ENCODE measurements at places on chromosomes 13 and 19.

- H3K4me1 ChIP-seq = peaks cover 4% of the 10 kb centered on the region
- H3K4me3 ChIP-seq = no peak overlapping the region
- H3K27ac ChIP-seq = no peak overlapping the region
- H3K27me3 ChIP-seq = no peaks in the 10 kb centered on the region
- no peak for DNase-seq
- H3K36me3 ChIP-seq = no peaks in the 10 kb centered on the region
Measured at GRCh38 chr19:38059897-38060296, 152.9 kb downstream of the SIPA1L3 start.

DNA sequence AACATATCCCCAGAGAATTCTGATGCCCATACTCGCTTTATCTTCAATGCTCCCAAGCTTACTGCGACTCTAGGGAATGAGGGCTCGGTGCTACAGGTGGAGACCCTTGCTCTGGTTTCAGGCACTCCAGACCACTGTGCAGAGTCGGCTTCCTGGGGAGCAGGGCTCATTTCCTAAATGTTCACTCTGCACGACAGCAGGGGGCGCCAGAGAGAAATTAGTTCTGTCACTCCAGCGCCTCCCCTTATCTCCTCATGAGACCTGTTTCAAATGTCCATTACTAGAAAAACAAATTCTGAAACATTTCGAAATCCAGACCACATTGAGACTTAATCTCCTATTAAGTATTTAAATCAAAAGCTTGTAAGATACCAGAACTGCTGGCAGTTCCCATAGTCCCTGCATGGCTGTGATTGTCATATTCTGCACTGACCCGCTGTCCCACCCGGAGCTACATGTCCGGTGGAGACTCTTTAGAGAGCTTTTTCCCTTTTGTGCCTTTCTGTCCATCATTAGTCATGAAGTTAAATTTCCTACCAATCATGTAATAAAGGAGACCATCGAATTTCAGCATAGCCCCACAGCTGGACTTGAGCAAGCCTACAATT, 22.4 kb downstream of the EPSTI1 start:
- no peak overlapping the region for H3K4me3 ChIP-seq
- no peak overlapping the region for H3K27ac ChIP-seq
- peak; percentile 80 for DNase-seq
- peaks cover 9% of the 10 kb centered on the region for H3K36me3 ChIP-seq
- peaks cover 7% of the 10 kb centered on the region for H3K4me1 ChIP-seq

GRCh38 chr13:65656740-65657329, 1573.3 kb downstream of the PCDH9 start:
- no peak overlapping the region for H3K27ac ChIP-seq
- DNase-seq = no peak
- H3K27me3 ChIP-seq = no peaks in the 10 kb centered on the region
- no peaks in the 10 kb centered on the region for H3K4me1 ChIP-seq
- no peak overlapping the region for H3K4me3 ChIP-seq

DNA sequence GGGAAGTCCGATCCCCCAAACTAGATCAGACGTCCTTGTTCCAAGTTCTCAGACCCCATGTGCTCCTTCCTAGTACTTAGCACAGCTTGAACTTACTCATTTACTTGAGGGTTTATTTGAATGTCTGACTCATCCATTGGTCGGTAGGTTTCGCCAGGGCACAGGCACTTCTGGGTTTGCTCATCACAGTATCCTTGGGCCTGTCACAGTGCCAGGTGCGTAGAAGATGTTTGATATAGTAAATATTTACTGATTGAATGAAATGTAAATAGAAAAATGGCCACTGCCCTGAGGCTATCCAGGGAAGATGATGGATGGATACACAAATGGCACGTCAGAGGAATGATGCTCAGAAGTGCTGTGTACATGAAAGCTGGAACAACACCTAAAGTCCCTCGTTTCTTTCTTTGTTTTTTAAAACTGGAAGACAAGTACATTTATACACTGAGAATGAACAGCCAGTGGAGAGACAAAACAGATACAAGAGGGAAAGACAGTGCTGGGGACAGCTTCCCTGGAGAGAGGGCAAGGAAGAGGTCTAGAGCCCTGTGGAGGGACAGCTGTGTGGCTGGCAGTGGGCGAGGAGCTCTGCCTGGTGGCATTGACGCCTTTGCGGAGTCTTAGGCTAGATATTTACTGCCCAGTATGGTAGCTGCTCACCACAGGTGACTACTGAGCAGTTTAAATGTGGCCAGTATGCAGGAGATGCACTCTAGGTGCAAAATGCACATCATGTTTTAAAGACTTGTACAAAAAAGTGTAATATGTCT, 31.2 kb upstream of the KL start:
- no peaks in the 10 kb centered on the region for H3K27me3 ChIP-seq
- no peaks in the 10 kb centered on the region for H3K4me1 ChIP-seq
- H3K27ac ChIP-seq = no peak overlapping the region
- no peak for DNase-seq

- H3K27me3 ChIP-seq = no peaks in the 10 kb centered on the region
- no peak overlapping the region for H3K4me3 ChIP-seq
- no peaks in the 10 kb centered on the region for H3K36me3 ChIP-seq
- DNase-seq = no peak
- H3K4me1 ChIP-seq = no peaks in the 10 kb centered on the region
Measured at GRCh38 chr13:80973721-80974120, 632.8 kb upstream of the SPRY2 start.

DNA sequence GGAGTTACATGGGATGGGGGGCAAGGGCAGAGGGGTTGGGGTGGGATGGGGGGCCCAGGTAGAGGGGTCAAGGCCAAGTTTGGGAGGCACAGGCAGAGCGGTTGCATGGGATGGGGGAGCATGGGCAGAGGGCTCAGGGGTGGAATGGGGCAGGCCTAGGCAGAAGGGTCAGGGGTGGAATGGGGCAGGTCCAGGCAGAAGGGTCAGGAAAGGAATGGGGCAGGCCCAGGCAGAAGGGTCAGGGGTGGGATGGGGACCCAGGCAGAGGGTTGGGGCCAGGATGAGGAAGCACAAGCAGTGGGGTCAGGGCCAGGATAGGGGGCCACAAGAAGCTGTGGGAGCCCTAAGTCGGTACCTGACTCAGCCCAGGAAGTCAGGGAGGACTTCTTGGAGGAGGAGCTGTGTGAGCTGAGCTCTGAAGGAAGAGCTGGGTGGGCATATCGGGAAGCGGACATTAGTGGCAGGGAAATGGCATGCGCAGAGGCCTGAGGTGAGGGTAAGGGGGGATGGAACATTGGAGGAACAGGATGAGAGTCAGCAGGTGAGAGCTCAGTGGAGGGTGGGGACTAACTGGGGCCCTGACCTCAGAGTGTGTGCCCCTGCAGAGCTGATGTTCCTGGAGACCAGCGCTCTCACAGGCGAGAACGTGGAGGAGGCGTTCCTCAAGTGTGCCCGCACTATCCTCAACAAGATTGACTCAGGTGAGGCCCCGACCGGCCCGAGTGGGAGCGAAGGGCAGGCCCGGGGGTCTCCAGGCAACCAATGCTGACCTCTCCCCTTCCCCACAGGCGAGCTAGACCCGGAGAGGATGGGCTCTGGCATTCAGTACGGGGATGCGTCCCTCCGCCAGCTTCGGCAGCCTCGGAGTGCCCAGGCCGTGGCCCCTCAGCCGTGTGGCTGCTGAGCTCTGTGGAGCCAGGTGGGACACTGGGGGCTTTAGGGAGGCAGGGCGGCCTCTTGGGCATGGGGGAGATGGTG, 8.3 kb downstream of the RAB4B start:
- no peak overlapping the region for H3K27ac ChIP-seq
- H3K36me3 ChIP-seq = peaks cover 4% of the 10 kb centered on the region
- no peaks in the 10 kb centered on the region for H3K27me3 ChIP-seq
- H3K4me3 ChIP-seq = no peak overlapping the region

GRCh38 chr13:33561627-33562026, 256.3 kb upstream of the RFC3 start:
- DNase-seq = no peak
- no peak overlapping the region for H3K4me3 ChIP-seq
- no peaks in the 10 kb centered on the region for H3K4me1 ChIP-seq
- H3K27ac ChIP-seq = no peak overlapping the region
- H3K36me3 ChIP-seq = no peaks in the 10 kb centered on the region

DNA sequence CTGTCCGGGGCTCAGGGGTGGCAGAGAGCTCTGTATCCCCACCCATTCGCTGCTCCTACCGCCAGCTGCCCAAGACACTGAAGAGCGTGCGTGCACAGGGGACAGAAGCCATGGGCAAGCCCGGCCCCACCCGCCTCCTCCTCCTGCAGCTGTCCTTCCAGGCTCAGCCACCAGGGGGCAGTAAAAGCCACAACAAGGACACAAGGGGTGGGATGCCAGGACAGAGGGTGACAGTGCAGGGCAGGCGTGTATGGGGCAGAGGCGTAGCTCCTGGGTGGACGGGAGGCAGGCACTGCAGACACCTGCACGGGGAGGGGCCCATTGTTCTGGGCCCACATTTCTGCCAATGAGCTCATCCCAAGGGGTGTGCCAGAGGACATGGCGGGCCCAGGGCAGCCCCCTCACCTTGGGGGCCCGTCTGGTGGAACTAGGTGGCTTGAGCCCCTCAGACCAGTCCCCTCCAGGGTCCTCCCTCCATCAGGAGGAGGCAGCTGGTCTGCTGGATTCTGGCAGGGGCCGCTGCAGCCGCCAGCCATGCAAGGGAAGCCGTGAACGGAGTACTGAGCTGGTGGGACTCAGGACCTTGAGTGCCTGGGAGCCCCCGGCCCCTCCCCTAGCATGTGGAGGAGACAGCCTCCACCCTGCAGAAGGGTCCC, 61.2 kb downstream of the MLLT1 start:
- H3K4me1 ChIP-seq = no peaks in the 10 kb centered on the region
- H3K36me3 ChIP-seq = peaks cover 83% of the 10 kb centered on the region
- DNase-seq = peak; percentile 82
- H3K4me3 ChIP-seq = no peak overlapping the region

- DNase-seq = no peak
- no peaks in the 10 kb centered on the region for H3K4me1 ChIP-seq
- H3K4me3 ChIP-seq = no peak overlapping the region
- H3K36me3 ChIP-seq = no peaks in the 10 kb centered on the region
- peaks cover 5% of the 10 kb centered on the region for H3K27me3 ChIP-seq
- H3K27ac ChIP-seq = no peak overlapping the region
Measured at GRCh38 chr13:31943591-31943990, 88.0 kb upstream of the FRY start.

- no peak overlapping the region for H3K27ac ChIP-seq
- no peak for DNase-seq
- H3K27me3 ChIP-seq = peaks cover 6% of the 10 kb centered on the region
- H3K36me3 ChIP-seq = no peaks in the 10 kb centered on the region
- H3K4me1 ChIP-seq = peaks cover 5% of the 10 kb centered on the region
Measured at GRCh38 chr13:112892426-112893206, 76.4 kb upstream of the MCF2L start.

GRCh38 chr13:95380468-95381211, 79.4 kb upstream of the ABCC4 start:
- no peaks in the 10 kb centered on the region for H3K27me3 ChIP-seq
- no peaks in the 10 kb centered on the region for H3K4me1 ChIP-seq
- H3K36me3 ChIP-seq = no peaks in the 10 kb centered on the region
- H3K4me3 ChIP-seq = no peak overlapping the region

GRCh38 chr19:38417544-38418506, 8.2 kb downstream of the RASGRP4 start:
- no peak overlapping the region for H3K27ac ChIP-seq
- H3K4me1 ChIP-seq = no peaks in the 10 kb centered on the region
- H3K4me3 ChIP-seq = no peak overlapping the region
- H3K27me3 ChIP-seq = no peaks in the 10 kb centered on the region
- no peaks in the 10 kb centered on the region for H3K36me3 ChIP-seq

GRCh38 chr19:57008432-57008831, 111.4 kb upstream of the USP29 start:
- H3K4me3 ChIP-seq = no peak overlapping the region
- DNase-seq = no peak
- no peak overlapping the region for H3K27ac ChIP-seq
- H3K27me3 ChIP-seq = no peaks in the 10 kb centered on the region

DNA sequence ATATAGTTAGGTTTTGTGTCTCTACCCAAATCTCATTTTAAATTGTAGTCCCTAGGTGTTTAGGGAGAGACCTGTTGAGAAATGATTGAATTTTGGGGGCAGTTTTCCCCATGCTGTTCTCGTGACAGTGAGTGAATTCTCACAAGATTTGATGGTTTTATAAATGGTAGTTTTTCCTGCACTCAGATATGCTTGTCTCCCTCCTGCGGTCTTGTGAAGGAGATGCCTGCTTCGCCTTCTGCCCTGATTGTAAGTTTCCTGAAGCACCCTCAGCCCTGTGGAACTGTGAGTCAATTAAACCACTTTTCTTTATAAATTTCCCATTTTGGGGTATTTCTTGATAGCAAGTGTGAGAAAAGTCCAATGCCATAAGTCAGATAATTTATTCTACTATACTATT, 1977.5 kb upstream of the PCDH20 start:
- H3K36me3 ChIP-seq = no peaks in the 10 kb centered on the region
- no peak overlapping the region for H3K27ac ChIP-seq
- DNase-seq = no peak
- no peaks in the 10 kb centered on the region for H3K4me1 ChIP-seq
- no peak overlapping the region for H3K4me3 ChIP-seq

GRCh38 chr19:41350735-41351338, 2.9 kb downstream of the TGFB1 start:
- no peak for DNase-seq
- H3K27me3 ChIP-seq = no peaks in the 10 kb centered on the region
- H3K4me3 ChIP-seq = no peak overlapping the region

DNA sequence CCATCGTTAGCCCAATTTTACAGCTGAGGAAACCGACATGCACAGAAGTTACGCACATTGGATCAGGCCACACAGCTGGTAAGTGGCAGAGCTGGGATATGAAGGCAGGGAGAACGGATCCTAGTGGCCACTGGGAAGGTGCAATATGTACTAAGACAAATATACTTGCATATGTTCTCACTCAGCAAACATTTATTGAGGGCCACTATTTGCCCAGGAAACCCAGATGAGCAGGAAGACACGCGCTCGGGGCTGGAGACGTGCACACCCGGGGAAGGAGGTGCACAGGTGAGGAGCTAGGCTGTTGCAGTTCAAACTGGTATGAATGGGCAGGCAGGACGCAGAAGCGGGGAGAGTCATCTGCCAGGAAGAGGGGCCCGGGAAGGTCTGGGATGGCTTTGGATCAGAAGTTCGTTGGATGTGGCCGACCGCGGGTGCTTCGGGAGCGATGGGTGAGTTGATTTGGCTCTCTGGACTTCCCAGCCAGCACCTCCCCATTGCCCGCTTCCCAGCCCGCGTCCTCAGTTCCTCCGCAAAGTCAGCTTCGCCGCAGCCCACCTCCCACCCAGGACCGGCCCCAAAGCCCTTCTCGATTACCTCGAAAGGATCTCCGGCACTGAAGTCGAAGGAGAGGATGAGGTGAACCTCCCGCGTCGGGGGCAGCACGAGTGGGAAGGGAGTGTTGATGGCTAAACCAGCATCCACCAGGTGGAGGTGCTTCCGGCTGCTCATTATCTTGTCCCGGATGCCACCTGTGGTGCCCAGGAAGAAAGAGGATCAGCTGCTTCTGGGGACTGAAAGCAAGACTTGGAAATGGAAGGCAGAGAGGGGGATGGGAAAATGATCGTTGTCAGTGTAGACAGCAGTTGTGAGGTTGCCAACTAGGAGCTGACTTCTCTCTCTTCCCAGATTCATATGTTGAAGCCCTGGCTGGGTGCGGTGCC, 17.8 kb upstream of the CABP5 start:
- no peak overlapping the region for H3K27ac ChIP-seq
- no peak for DNase-seq
- no peaks in the 10 kb centered on the region for H3K36me3 ChIP-seq
- no peaks in the 10 kb centered on the region for H3K27me3 ChIP-seq

- H3K27me3 ChIP-seq = peaks cover 3% of the 10 kb centered on the region
- no peaks in the 10 kb centered on the region for H3K4me1 ChIP-seq
- no peak overlapping the region for H3K4me3 ChIP-seq
- H3K27ac ChIP-seq = no peak overlapping the region
- no peak for DNase-seq
Measured at GRCh38 chr19:35061583-35062373, 20.3 kb downstream of the HPN start.

- H3K4me3 ChIP-seq = no peak overlapping the region
- no peak overlapping the region for H3K27ac ChIP-seq
- no peaks in the 10 kb centered on the region for H3K27me3 ChIP-seq
- H3K36me3 ChIP-seq = no peaks in the 10 kb centered on the region
Measured at GRCh38 chr13:44078806-44079376, 199.2 kb downstream of the LACC1 start.
